ENCODE measurements at places on chromosomes 1 and 21.

- no peak for DNase-seq
Measured at GRCh38 chr1:34319218-34319617, 142.5 kb downstream of the C1orf94 start.

- DNase-seq: no peak
Measured at GRCh38 chr1:228018961-228019721, 12.3 kb downstream of the WNT3A start.

- no peak for DNase-seq
Measured at GRCh38 chr1:94675373-94675772, 133.8 kb upstream of the F3 start.

DNA sequence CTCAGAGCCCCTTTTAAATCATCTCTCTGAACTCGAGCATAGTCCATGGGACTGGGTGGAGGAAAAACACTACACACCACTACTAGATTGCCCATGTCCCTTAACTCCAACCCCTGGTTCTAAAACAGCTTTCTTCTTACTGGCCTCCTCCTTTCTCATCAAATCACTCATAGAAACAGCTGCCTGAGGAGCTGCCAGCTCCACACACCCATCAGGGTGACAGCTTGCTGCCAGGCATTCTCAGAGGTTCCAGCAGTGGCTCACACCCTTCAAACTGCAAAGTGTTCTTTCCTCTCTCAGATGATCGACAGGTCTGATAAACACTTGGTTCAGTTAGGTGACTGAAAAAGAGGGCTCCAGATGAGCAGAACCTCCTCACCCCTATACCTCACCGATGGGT is 543.0 kb upstream of the PLXNA2 start:
- no peak for DNase-seq

- DNase-seq: no peak
Measured at GRCh38 chr1:29946057-29946456, 709.7 kb downstream of the PTPRU start.

DNA sequence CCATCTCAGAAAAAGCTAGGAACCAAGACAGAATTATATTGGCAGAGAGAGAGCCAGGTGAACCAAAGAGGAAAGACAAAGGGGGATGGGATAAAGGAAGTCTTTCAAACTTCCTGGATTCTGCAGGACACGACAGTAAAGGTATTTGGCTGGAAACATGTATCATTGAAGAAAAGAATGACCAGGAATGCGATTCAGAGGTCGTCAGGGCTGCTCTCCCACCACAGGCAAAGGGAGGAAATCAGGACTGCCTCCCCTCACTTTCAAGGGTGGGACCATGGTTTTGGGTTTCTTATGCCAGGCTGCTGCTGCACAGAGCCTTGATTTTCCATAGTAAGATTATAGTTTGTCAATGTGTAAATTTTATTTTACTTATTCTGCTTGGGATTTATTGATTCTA is 848.8 kb downstream of the BRINP3 start:
- no peak for DNase-seq

DNA sequence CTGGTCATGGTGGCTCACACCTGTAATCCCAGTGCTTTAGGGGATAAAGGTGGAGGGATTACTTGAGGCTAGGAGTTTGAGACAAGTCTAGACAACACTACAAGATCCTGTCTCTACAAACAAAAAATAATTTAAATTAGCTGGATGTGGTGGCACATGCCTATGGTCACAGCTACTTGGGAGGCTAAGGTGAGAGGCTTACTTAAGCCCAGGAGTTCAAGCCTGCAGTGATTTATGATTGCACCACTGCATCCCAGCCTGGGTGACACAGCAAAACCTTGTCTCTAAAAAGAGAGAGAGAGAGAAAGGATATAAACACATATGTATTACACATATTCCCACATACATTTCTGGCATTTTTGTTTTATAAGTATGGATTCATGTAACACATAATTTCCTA is 325.2 kb downstream of the DUSP10 start:
- no peak for DNase-seq

- no peak for DNase-seq
Measured at GRCh38 chr1:167364826-167365225, 144.1 kb downstream of the POU2F1 start.

DNA sequence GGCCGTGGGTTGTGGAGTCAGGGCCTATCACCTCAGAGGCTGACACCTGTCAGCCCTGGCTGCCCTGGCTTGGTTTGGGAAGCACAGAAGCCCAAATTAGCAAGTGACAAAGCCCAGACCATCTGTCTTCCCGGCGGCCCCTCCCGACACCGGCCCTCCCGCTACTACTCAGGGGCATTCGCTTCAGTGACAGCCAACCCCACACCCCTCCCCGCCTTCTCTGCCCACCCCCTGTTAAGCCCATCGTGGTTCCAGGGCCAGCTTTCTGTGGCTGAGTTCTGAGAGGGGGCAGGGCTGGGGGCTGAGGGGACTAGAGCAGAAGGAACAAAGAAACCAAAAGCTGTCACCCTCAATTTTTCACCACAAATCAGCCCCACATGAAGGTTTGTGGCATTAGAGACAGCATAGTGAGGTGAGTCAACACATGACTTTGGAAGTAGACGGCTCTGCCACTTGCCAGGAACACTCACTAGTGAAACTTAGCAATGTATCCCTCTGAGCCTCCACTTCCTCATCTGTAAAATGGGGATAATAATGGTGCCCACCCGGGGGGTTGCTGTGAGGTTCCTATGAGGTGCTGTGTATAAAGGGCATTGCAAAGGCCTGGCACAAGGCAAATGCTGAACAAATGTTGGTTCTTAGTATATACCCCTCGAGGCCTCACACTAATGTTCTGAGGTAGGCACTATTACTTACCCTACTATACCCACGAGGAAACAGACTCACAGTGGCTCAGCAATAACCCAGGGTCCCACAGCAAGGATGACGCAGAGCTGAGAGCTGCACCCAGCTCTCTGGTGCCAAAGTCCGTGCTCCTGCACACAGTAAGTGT is 5.2 kb upstream of the TNNI1 start:
- no peak for DNase-seq

DNA sequence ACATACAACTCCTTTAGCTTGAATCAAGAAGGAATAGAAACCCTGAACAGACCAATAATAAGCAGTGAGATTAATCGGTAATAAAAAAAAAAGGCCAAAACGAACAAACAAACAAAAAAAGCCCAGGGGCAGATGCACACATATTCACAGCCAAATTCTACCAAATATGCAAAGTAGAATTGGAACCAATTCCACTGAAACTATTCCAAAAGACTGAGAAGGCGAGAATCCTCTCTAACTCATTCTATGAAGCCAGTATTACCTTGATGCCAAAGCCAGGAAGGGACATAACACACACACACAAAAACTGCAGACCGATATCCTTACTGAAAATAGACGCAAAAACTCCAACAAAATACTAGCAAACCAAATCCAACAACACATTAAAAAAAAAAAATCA is 161.6 kb downstream of the ASTN1 start:
- no peak for DNase-seq

- DNase-seq: no peak
Measured at GRCh38 chr1:12436345-12436658, 181.7 kb downstream of the DHRS3 start.

GRCh38 chr1:51281807-51282206 is 45.7 kb downstream of the RNF11 start:
- DNase-seq: no peak

GRCh38 chr1:185674201-185674600 is 60.0 kb upstream of the HMCN1 start:
- peak; percentile 23 for DNase-seq

GRCh38 chr1:31669786-31670592 is 25.3 kb upstream of the PEF1 start:
- DNase-seq: no peak

Data from right renal pelvis (tissue), 4 donors.